ENCODE measurements at places on chromosomes 5 and 9.

DNA sequence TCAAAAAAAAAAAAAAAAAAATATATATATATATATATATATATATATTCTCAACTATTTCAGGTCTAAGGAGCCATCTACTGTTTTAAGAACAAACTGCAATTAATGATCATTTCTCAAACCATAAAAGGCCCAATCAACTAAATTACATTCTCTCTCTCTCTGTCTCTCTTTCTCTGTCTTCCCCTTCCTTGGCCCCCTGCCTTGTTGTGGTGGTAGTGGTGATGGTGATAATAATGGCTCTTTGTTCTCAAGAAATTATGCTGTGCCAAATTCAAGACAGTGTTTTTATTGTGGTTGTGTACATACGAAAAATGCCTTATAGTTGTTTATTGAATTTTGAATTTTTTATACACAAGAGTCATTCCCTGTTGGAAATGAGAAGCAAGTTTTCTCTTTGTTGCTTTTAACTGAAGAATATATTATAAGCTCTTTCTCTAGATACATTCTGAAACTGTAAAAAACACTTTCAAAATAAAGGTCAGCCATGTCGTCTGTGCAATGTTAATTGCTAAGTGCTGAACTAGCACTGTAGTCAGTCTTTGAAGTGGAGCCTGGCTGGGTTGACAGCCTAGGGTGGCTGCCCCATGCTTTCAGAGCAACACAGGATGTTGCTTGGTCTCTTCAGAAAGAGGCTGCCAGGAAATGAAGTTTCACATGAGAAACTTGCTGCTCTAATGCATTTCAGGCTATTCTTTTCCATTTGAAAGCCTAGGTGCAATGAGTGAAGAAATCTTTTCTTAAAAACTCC, 96.0 kb downstream of the HINT1 start:
- peak; percentile 34 for DNase-seq

- no peak for DNase-seq
Measured at GRCh38 chr5:68225188-68225910, 9.8 kb downstream of the PIK3R1 start.

DNA sequence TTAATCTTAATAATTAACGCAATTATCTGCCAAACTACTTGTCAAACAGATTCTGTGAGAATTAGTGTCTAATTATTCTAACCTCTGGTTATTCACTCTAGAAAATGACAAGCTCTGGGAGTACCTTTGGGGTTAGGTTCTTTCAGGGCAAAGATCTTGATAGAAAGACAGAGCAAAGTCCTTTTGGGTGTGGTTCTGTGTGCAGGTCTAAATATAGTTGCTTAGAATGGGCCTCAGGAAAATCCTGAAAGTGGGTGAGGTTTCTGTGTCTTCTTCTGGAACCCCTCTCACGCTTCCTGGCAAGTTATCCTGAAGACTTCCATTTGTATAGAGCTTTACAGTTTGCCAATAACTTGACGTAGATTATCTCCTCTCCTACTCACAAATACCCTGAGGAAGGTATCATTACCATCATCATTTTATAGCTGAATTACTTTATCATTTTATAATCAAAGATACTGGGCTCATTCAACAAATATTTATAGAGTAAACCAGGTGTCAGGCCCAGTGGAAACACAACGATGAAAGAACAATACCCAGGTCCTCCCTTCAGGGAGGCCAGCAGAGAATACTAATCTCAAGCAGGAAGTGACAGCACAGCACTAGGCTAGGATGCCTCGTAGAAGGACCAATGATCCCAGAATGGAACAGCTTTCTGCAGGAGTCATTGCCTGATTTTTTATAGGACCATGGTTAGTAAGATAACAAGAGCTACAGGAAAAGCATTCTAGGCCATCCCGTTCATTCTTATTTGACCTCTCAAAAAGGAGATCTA, 27.6 kb upstream of the LHFPL2 start:
- no peak for DNase-seq

GRCh38 chr5:13955896-13956295, 11.4 kb upstream of the DNAH5 start:
- DNase-seq: no peak

DNA sequence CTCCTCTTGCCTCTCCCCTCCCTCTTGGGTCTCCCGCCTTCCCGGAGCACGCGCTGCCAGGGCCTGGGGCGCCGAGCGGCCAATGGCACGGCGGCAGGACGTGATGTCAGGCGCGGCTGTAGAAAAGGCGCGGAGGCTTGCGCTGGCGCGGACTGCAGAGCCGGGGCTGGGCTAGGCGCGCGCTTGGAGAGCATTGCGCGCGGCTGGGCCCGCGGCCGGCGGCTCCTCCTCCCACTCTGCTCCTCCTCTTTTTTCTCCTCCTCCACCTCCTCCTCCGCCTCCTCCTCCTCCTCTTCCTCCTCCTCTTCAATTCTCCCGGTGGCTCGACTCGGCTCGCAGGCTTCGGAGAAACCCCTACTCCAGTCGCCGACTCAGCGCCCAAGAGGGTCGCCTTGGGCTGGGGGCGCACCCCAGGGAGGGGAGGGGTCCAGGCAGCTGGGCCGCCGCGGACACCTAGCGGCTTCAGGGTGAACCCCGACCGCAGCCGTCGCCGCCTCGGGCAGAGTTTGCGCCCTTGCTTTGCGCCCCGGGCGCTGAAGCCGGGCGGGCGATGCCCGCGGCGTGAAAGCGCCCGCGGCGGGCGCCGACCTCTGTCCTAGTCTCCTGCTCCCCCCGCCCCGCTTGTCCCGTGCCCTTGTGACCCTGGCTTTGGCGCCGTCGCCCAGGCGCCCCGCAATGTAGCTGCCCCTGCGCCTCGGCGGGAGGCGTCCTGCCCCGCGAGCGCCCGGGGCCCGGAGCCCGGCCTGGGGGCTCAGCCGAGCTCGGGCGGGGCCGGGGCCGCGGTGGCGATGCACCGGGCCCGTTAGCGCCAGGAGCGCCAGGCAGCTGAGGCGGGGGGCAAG, at the start of gene LHX2:
TSS of gene LHX2 (plus strand) at position 309 of the 842 bp plus-strand sequence. CDS start 581 bp downstream, outside the sequence.
- DNase-seq: no peak

DNA sequence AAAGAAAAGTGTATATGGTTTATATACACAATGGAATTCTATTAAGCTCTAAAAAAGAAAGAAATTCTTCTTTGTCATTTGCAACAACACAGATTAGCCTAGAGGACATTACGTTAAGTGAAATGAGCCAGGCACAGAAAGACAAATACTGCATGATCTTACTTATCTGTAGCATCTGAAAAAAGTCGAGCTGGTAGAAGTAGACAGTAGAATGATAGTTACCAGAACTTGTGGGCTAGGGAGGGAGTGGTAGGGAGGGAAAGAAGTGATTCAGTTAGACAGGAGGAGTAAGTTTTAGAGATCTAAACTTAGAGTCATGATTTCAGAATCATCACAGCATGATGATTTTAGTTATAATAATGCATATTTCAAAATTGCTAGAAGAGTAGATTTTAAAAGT, 184.6 kb downstream of the TLE4 start:
- DNase-seq: no peak

DNA sequence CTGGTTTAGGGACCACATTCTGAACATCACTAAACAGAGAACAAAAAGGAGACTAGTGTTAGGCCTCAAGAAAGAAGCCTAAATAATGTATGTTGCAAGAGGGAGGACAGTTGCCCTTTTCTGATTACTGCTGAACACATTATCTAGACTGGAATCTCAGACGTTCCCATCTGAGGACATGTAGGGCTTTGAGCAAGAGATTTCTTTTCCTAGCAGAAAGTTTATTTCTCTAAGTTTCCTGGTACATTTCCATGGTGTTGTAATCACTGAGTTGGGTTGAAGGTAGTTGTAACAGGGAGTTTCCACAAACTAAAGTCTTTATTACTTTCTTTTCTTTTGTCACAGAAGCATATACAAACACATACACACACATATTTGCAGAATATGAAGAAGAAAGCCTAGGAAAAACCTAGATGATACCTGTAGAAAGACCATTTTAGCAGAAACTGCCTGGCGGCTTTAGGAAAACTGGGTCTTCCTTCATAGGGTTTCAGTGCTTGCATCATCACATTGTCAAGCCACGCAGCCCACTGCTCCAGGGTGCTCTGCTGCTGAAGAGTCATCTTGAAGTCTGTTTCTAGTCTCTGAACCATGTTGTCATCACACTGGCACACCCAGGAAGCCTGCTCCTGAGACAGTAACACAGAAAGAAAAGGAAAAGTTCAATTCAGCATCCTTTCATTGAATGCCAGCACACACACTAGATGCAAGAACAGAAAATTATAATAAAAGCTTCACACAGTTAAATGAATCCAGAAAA, 269.1 kb downstream of the RFX3 start:
- no peak for DNase-seq

All from OCI-LY7 (cell line).